ENCODE measurements at places on chromosomes 3 and 15.

GRCh38 chr3:175852560-175852959, 993.4 kb downstream of the NAALADL2 start:
- H3K36me3 ChIP-seq = no peaks in the 10 kb centered on the region
- no peak overlapping the region for H3K4me3 ChIP-seq
- no peaks in the 10 kb centered on the region for H3K27me3 ChIP-seq

- H3K27ac ChIP-seq = no peak overlapping the region
- no peak for DNase-seq
- H3K4me3 ChIP-seq = no peak overlapping the region
- H3K4me1 ChIP-seq = no peaks in the 10 kb centered on the region
These were observed 142.7 kb upstream of the IGF1R start for GRCh38 chr15:98505611-98506031.

GRCh38 chr3:24261521-24261920, 233.1 kb downstream of the THRB start:
- H3K36me3 ChIP-seq = no peaks in the 10 kb centered on the region
- no peaks in the 10 kb centered on the region for H3K4me1 ChIP-seq
- H3K4me3 ChIP-seq = no peak overlapping the region
- H3K27ac ChIP-seq = no peak overlapping the region
- H3K27me3 ChIP-seq = peaks cover 10% of the 10 kb centered on the region
- no peak for DNase-seq

DNA sequence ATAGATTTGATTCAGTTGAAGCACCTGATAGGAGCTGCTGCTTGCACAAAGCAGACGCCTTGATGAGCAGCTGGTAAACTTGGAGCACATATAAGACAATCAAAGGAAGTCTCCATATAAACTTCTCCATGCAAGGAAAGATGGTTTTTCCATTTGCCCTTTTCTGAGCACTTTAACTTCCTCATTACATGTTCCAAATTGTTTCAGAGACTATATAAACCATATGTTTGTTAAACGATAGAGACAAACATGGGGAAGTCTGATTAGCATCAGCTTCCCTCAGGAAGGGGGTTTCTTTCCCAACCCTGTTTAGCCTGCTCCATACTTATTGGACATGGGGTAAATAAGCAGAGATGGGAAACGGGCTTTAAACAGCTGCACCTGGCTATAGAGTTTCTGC, 88.0 kb downstream of the DHX36 start:
- H3K27me3 ChIP-seq = peaks cover 52% of the 10 kb centered on the region
- DNase-seq = no peak
- peaks cover 1% of the 10 kb centered on the region for H3K36me3 ChIP-seq
- H3K4me3 ChIP-seq = no peak overlapping the region
- no peak overlapping the region for H3K27ac ChIP-seq
- no peaks in the 10 kb centered on the region for H3K4me1 ChIP-seq

DNA sequence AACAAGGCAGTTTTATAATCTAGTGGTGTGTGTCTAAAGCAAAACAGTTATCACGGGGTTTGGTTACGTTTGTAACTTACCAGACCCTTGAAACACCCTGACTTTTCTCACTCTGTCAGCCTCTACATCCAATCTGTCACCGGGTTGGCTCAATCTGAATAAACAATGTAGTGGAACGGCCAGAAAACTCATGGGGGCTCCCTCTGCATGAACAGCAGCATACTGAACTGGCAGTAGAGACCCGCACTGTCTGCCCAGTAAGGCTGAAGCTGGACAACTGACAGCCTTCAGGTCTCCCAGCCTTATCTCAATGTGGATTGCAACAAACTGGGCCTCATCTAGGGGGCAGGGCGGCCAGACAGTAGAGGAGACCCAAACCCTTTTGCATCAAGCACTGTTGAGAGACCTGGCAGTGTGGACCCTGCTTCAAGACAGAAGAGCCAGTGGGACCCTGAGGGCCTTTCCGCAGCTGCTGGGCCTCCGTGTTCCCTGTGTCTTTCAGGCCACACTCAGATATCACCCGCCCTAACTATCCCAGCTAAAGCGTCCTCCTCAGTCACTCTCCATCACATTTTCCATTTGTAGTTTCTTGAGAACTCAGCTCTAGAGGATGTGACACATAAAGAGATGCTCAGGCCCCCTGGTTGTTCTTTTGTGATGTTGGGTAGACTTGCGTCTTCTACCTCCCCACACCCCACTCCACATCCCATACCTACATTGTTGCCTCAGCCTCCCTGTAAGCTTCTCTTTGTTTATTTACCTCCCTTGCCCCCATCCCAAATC, 181.2 kb upstream of the NR2E3 start:
- H3K4me1 ChIP-seq = no peaks in the 10 kb centered on the region
- no peak for DNase-seq
- no peak overlapping the region for H3K27ac ChIP-seq
- H3K27me3 ChIP-seq = peaks cover 76% of the 10 kb centered on the region
- no peak overlapping the region for H3K4me3 ChIP-seq
- H3K36me3 ChIP-seq = no peaks in the 10 kb centered on the region

- H3K27ac ChIP-seq = peak overlapping the region; percentile 92
- DNase-seq = no peak
- no peaks in the 10 kb centered on the region for H3K27me3 ChIP-seq
- H3K36me3 ChIP-seq = peaks cover 33% of the 10 kb centered on the region
These were observed 32.5 kb downstream of the PARP15 start for GRCh38 chr3:122609798-122610559.

- no peak for DNase-seq
- no peak overlapping the region for H3K27ac ChIP-seq
These were observed 1.1 kb downstream of the TM6SF1 start for GRCh38 chr15:83108266-83109219.

- no peak overlapping the region for H3K4me3 ChIP-seq
- no peak overlapping the region for H3K27ac ChIP-seq
- H3K4me1 ChIP-seq = peaks cover 4% of the 10 kb centered on the region
- H3K27me3 ChIP-seq = no peaks in the 10 kb centered on the region
- H3K36me3 ChIP-seq = peaks cover 3% of the 10 kb centered on the region
- DNase-seq = no peak
These were observed 86.0 kb downstream of the FMN1 start for GRCh38 chr15:33108518-33108917.

- no peak overlapping the region for H3K27ac ChIP-seq
- no peaks in the 10 kb centered on the region for H3K36me3 ChIP-seq
These were observed 662.0 kb upstream of the GBE1 start for GRCh38 chr3:82423268-82424030.

DNA sequence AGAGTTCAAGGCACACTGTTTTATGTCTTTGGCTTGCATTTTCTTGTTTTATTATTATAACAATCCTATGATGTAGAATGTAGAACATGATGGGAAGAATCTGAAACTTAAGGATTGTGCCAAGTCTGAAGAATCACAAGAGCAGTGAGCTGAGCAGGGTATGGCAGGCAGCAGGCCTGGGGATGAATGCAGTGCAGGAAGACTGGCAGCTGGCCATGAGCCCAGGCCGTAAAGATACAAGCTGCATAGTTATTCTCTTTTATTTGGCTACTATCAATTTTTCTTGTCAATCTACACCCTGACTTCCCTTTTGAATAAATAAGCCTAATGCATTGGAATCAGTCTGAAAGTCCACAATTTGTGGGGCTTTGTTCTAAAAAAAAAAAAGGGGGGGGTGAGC, 89.6 kb upstream of the ARPP21 start:
- no peaks in the 10 kb centered on the region for H3K27me3 ChIP-seq
- no peak overlapping the region for H3K27ac ChIP-seq
- DNase-seq = no peak
- H3K4me3 ChIP-seq = no peak overlapping the region
- no peaks in the 10 kb centered on the region for H3K36me3 ChIP-seq

DNA sequence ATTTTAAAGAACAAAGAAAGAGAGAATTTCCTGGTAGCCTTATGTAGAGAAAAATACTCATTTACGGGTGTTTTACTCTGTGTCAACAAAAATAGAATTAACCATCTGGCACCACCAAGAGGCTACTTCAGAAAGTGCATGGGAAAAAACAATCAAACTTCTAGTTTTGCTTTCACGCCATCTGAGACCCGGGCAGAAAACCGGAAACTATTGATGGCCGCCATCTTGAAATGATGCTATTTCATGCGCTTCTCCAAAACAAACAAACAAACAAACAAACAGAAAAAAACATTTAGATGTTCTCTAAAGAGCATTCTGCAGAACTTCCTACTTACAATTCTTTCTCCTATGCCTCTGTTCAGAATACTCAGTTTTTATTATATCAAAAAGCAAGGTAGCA, 49.4 kb upstream of the SYNPR start:
- no peak overlapping the region for H3K4me3 ChIP-seq
- no peaks in the 10 kb centered on the region for H3K36me3 ChIP-seq
- DNase-seq = no peak
- no peaks in the 10 kb centered on the region for H3K27me3 ChIP-seq
- no peaks in the 10 kb centered on the region for H3K4me1 ChIP-seq

- DNase-seq = no peak
- no peak overlapping the region for H3K4me3 ChIP-seq
- H3K36me3 ChIP-seq = no peaks in the 10 kb centered on the region
- no peak overlapping the region for H3K27ac ChIP-seq
- H3K4me1 ChIP-seq = peaks cover 29% of the 10 kb centered on the region
These were observed 51.4 kb upstream of the GK5 start for GRCh38 chr3:142276781-142277180.

DNA sequence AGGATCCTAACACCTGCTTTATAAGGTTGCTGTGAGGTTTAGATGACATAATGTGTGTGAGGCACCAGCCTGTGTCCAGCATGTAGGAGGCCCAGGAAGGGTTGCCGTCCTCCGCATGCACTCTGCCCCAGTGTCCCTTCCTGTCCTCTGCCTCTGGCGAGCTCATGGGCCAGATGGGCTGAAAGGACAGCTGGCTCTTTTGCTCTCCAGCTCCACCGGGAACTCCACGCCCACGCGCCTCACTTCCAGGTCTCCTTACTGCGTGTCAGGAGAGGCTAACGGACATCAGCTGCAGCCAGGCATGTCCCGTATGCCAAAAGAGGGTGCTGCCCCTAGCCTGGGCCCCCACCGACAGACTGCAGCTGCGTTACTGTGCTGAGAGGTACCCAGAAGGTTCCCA, 12.2 kb downstream of the MUC20 start:
- no peak overlapping the region for H3K4me3 ChIP-seq
- no peaks in the 10 kb centered on the region for H3K4me1 ChIP-seq
- DNase-seq = no peak
- peaks cover 18% of the 10 kb centered on the region for H3K27me3 ChIP-seq

- H3K4me3 ChIP-seq = no peak overlapping the region
- H3K36me3 ChIP-seq = peaks cover 11% of the 10 kb centered on the region
- DNase-seq = no peak
- no peak overlapping the region for H3K27ac ChIP-seq
These were observed 72.9 kb downstream of the CHSY1 start for GRCh38 chr15:101178931-101179330.

GRCh38 chr3:45677033-45677446, 12.2 kb upstream of the SACM1L start:
- H3K36me3 ChIP-seq = peaks cover 7% of the 10 kb centered on the region
- peak; percentile 50 for DNase-seq
- H3K27me3 ChIP-seq = no peaks in the 10 kb centered on the region
- peaks cover 14% of the 10 kb centered on the region for H3K4me1 ChIP-seq
- H3K4me3 ChIP-seq = peak overlapping the region; percentile 48
- H3K27ac ChIP-seq = peak overlapping the region; percentile 89

DNA sequence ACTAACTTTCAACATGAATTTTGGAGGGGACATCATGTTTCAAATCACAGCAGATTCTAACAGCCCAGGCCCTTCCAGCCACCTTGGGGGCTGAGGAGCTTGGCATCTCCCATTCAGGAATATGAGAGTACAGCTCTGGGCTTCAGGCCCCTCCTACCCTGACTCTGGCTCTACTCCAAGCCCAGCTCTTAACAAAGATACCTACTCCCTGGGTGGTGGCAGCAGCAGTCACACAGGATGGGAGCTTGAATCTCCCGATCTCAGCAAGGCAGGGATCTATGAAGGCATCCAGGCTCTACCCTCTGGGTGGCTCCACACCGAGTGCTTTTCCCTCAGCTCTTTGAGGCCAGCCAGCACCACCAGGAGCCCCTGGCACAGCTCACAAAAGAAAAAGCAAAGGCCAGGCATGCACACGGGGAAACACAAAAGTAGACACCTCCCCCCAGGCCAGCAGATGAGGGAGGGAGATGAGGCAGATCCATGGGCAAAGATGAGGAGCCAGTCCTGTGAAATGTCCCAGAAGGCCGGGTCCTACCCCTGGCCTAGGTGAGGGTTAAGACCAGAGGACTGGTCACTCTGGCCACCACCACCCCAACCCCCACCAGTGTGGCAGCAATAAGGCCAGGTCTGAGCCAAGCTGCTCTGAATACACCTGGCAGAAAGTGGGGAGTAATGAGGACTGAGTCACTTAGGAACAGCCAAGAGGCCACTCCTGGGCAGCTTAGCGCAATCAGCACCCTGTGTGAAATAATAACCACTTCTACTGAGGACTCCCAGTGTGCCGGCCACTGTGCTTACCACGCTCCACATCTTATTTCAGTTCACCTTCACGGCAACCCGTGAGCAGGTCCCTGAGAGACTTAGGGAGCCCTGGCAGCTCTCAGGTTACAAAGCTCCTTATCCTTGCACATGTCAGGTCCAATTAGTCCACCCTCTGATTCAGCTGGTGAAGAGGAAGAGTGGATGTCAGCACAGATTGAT, 24.3 kb downstream of the PLA2G4F start:
- no peak overlapping the region for H3K27ac ChIP-seq
- H3K27me3 ChIP-seq = peaks cover 60% of the 10 kb centered on the region
- no peak for DNase-seq
- no peak overlapping the region for H3K4me3 ChIP-seq

DNA sequence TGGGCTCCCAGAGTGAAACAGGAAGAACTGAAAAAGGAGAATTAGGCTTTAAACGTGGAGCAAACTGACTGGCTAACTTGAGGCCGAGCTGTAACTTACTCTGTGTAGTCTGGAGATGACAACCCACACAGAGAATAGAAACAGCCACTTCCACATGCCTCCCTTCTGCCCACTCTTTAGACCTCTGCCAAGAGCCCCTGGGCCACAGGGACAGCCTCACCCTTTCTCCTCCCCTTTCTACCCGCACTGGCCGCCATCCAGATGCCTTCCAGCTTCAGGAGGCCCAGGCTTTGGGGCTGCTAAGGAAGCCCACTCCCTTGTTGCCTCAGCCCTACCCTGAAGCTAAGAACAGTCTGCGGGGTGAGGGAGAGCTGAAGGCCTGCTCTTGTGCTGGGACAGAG, 6.8 kb downstream of the ARHGAP31 start:
- H3K27ac ChIP-seq = no peak overlapping the region
- no peaks in the 10 kb centered on the region for H3K27me3 ChIP-seq
- peaks cover 6% of the 10 kb centered on the region for H3K36me3 ChIP-seq

GRCh38 chr3:99877031-99877579, 59.4 kb downstream of the CMSS1 start:
- H3K27me3 ChIP-seq = no peaks in the 10 kb centered on the region
- no peak overlapping the region for H3K27ac ChIP-seq
- peak overlapping the region; percentile 69 for H3K4me3 ChIP-seq

Measured in central memory CD8-positive, alpha-beta T cell (primary cell).